NCI-H510A treated with DMSO at 0.1 percent for 48 hours (cell line): ENCODE measurements at places on chromosomes 4 and X.

DNA sequence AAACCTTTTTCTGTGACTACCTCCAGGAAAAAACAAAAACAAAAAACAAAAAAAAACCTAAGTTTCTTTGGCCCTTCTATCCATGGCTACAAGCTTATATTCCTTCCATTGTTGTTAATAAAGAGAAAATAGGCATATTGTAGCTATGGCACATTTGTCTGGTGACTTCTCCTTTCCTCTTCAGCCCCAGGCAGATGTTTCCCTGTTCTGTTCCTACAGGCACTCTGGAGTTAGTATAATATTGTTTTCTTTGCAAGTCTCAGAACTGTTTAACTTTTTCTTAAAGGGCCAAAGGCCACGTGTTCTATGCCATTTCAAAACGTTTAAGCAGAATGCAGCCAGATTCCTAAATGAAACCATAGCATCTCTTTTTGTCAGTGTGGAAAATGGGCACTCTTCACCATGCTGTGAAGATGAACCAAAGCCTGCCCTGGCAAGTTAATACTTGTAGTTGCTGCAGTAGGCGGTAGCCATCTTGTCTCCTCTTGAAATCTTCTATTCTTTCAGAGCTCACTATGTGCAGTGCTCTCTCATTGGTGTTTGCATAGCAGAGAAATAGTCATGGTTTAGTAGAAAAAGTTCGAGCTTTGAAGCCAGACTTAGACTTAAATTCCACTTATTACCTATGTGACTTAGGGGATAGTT, 44.8 kb upstream of the MTMR1 start:
- no peak for DNase-seq

DNA sequence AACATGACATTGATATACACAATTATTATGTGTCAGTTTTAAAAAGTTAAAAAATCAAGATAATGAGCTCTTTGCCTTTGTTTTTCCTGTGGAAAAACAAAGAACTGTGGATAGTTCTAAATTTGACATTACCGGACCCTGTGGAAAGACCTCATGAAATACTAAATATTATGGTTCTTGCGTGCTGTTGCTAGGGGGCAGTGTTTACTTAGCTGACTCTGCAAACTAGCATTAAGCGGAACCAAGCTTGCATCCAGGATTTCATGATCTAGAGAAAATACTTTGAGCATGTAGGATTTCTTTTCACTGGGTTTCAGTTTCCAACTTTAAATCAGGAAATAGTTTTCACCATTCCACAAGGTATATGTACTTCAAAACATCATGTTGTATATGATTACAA, 33.6 kb downstream of the CLCN4 start:
- DNase-seq: peak; percentile 66

- DNase-seq: no peak
These were observed 19.8 kb upstream of the ADD1 start for GRCh38 chr4:2823671-2824328.

- peak; percentile 9 for DNase-seq
These were observed 622.7 kb downstream of the RAB28 start for GRCh38 chr4:12861422-12861821.

- no peak for DNase-seq
These were observed 72.4 kb upstream of the IL2 start for GRCh38 chr4:122528879-122529278.

DNA sequence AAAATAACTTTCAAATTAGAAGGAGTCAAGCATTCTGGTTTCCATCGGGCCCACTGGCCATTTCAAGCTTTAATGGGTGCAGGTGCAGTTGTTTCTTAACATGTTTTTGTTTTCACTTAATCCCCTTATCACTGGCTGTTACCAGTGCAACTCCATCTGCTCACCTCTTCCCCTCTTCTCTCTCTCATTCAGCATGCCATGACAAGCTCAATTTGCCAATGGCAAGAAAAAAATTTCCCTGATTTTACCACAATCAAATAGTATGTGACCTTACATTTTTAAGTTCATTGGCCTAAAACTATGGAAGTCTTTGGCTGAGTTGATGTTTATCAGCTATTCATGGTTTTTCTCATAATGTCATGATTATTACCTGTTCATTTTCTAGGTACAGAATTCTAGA, 299.1 kb upstream of the BMP3 start:
- no peak for DNase-seq

- DNase-seq: no peak
These were observed 207.4 kb downstream of the MAPK10 start for GRCh38 chr4:86152454-86152853.

DNA sequence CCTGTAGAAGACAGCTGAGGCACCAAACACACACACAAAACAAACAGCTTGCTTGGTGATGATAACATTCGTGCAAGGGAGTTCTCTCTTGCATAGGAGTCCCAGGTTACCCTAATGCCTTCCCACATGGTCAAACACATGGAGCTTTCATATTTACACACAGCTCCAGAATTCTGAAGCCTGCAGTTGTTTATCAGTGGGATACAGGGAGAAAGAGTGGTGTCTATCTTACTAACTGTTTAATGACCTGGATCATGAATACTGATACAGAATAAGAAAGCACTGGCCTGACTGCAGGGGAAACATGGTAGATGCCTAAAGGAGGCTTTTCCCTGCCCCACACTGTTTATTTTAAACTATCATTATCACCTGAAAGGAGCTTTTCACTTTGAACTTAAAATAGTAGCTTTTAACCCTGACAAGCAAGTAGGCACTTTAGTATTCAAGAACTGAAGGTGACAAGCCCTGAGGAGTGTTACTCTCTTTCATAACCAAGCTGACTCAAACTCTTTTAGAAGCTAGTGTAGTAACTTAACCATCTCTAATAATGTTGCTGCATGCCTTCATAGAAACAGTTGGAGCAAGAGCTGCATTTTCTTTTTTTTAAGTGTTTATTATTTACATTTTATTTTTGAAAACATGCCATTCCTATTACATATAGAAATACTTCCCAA, 15.6 kb downstream of the TET2 start:
- no peak for DNase-seq

DNA sequence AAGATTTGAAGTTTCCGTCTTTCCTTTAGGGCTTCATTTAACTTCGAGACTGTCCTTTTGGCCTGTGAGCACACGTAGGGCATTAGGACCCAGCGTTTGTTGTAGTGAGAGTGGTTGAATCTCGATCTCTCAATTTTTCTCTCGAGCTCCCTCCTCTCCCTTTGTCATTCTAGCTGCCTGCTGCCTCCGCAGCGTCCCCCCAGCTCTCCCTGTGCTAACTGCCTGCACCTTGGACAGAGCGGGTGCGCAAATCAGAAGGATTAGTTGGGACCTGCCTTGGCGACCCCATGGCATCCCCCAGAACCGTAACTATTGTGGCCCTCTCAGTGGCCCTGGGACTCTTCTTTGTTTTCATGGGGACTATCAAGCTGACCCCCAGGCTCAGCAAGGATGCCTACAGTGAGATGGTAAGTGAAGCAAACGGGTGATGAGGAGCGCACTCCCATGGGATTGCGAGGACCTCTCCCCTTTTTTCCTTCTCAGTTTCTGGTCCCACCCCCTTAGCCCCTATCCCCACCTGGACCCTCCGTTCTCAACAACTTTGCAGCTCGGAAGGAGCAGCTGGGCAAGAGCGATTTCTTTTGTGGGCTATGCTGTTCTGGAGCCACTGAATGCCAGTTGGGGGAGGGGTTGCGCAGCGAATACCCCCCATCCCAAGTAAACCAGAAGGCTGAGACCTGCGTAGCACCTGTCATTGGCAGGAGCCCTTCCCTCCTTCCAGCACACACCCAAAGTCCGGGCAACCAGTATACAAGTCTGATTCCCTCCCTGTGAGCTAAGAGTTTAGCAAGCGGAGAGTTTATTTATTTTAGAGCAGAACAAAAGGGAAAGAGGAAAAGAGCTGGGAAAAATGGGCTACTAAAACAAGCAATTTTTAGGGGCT, at the start of gene TMEM35A:
Gene TMEM35A (plus strand): TSS at position 164 of the 883 bp plus-strand sequence. CDS start 124 bp downstream, at position 288.
- DNase-seq: peak; percentile 9

GRCh38 chrX:79511799-79512198, 144.7 kb upstream of the ITM2A start:
- DNase-seq: no peak

- DNase-seq: peak; percentile 4
These were observed 29.8 kb upstream of the RELL1 start for GRCh38 chr4:37715889-37716402.

DNA sequence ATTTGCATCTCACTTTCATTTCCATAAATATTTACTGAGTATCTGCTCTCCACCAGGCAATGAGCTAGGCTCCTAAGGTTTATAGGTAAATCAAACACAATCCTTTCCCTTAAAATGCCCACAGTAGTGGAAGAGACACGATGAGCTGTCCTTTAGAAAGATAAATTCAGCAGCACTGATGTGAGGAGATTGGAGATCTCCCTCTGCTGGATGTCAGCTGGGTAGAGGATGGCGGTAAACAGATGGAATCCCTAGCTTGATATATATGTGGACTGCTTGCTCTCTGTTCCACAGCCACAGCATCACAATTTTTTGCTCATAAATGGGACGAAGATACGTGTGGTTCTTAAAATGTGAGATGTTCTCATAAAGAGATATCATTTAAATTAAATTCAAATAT, 216.4 kb upstream of the RASGEF1B start:
- no peak for DNase-seq

GRCh38 chrX:30577362-30577991, at the start of gene TASL:
TASL (minus strand) TSS chrX:30577766; CDS start chrX:30560355, 17,411 bp downstream.
- DNase-seq: no peak

- no peak for DNase-seq
These were observed 210.0 kb upstream of the STK26 start for GRCh38 chrX:131812847-131813825.

DNA sequence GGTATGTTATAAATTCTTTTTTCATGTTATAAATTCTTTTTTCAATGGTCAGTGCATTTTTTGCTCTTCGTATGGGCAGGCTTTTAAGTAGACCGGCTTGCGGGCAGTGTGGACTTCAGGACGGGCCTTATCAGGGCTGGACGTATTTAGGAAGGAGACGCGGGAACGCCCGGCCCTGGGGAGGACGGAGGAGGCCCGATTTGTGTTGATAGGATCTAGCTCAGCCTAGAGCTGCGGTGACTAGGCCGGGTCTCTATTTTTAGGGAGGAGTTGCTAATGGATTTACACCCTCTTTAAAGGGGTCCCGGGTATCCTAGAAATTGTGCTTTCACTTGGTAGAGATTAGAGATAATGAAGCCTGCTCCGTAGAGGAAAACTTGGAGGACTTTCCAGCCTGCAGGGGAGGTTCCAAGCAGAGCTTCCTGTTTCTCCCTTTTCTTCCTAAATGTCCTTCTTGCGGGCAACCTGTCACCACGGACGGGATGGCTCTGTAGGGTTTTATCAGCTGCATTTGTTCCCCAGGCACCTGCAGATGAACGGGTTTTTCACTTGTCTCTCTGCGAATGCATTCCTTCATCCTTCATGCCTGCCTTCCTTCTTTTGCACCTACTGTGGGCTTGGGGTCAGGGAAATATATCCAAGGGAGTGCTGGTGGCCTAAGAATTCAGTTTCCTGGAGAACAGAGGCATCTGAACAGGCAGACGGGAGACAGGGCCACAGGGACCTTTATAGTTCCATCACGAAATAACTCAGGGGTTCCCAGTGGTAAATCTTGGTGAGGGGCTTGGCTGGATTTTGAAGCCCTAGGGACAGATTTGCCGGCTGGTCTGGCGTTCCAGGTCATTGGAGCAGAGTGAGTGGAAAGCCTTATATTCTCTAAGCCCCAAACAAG, 1.4 kb downstream of the CD99 start:
- DNase-seq: no peak

DNA sequence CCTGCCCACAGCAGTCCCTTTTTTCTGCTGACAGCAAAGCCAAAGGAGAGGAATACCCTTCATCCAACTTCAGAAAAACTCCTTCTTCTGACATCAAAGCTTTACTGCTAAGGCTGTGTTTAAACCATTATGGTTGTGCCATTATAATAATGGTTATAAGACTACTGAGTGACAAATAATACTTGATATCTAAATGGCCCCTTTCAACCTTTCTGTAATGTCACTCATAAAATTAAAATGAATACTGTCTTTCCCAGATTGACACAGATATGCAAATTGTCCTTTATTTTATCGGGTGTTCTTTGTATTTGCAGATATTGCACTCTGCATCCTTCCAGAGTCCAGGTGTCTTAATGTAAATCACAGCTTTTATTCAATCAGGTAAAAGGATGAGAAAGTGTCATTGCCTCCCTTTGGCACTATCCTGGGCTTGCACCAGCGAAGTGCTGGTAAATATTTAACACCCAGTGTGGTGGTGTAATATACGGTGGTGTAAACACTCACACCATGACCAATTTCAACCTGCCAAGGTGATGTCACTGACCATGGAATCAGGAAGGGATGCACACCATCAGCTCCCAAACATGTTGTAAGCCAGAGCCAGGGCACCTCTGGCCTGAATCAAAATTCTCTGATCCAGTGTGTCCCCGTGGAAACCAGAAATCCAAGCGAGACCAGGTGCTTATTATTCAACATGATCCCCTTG, 139.4 kb upstream of the TENM3 start:
- DNase-seq: no peak

DNA sequence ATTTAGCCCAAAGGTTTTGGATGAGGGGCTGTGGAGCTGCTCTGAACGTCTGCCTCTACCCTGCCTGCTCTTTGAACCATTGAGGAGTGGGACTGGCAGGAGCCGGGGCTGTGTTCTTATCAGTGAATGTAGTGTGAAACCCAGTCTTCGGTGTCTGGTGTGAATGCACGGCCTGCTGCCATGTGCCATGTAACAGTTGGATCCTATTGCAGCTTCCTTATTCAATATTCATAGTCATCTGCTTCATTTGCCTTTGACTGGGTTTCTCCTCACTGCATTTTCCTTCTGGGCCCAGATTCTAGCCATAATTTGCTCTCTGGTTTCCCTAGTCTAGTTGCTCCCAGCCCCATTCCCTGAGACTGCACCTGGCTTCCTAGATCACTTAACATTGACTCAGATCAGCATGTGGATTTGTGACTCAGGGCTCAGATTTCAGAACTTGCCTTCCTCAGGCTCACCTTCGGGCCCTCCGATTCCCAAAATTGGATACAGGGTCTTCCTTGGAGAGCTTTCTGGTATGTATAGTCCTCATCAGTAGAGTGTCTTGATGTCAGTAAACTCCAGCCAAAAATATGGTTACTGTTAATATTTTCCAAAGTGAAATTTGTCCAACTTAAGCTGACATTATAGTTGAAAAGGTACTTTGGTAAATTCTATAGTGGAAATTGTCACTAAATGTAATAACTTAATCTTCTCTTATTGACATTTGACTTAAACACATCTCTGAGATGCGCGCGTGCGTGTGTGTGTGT, 94.0 kb upstream of the DDIT4L start:
- DNase-seq: no peak
